NCI-H1105 (cell line): ENCODE measurements at places on chromosomes 1 and 21.

GRCh38 chr1:201009962-201010645 lies 13.4 kb downstream of the KIF21B start:
- no peak for DNase-seq

DNA sequence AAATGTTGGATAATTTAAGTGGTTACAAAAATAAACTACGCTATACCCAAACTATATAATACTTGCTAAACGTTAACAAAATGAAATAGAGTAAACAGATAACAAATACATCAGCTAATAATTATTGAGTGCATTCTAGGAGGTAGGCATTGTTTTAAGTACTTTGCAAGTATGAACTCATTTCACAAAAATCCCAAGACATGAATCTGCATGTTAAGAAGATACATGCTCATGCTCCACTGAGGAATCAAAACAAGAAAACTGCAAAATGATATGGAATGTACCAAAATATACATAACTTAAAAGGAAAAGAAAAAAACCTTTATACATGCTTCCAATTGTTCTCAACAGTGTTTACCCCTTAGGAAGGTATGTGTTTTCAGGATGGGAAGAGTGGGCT lies 2.5 kb downstream of the FRRS1 start:
- no peak for DNase-seq

GRCh38 chr1:34444516-34444915 lies 267.8 kb downstream of the C1orf94 start:
- DNase-seq, result no peak

- DNase-seq, result no peak
These were observed 218.0 kb upstream of the ADGRL4 start for GRCh38 chr1:79224537-79224936.
